ENCODE measurements at places on chromosomes 3 and 15. TPM values are rescaled to one million over a fixed set of nuclear protein-coding genes. Genes with fewer than 3 reads are reported as not detected.

Gene PLSCR4
- 7.9 TPM for total RNA-seq

Gene ROPN1
- not detected for total RNA-seq

Gene LRRIQ4
- total RNA-seq, result not detected

Gene FAH
- 20.4 TPM for total RNA-seq

Gene MAP1A
- 0.88 TPM for total RNA-seq

Gene KNG1
- total RNA-seq, result 6.7 TPM

Gene DLL4
- total RNA-seq, result 3.4 TPM

Gene MRPL47
- total RNA-seq, result 71.3 TPM

Gene UTS2B
- total RNA-seq, result 0.19 TPM

Gene CCDC13
- 0.82 TPM for total RNA-seq

Gene ISLR
- not detected for total RNA-seq

Gene DGKG
- total RNA-seq, result 0.81 TPM

Gene TTLL13
- not detected for total RNA-seq

Gene NR1I2
- not detected for total RNA-seq

Gene PIK3CB
- 31.5 TPM for total RNA-seq

Gene PCSK6
- total RNA-seq, result 69.5 TPM

Gene GABRR3
- total RNA-seq, result not detected

Gene ANKUB1
- not detected for total RNA-seq

Gene P2RY13
- total RNA-seq, result not detected

Gene EIF2B5
- total RNA-seq, result 52.9 TPM

Gene GRK7
- total RNA-seq, result not detected

Gene SCG5
- total RNA-seq, result 0.84 TPM

Gene RLBP1
- not detected for total RNA-seq

Gene C2CD4A
- 0.11 TPM for total RNA-seq

Gene SLC51A
- not detected for total RNA-seq

Gene GOLGA6D
- not detected for total RNA-seq

Gene FOXL2
- total RNA-seq, result 1.8 TPM

Gene AADACL2
- not detected for total RNA-seq

Gene HDGFL3
- total RNA-seq, result 22.9 TPM

Gene PPARG
- total RNA-seq, result 22.1 TPM

Gene SORD
- total RNA-seq, result 85.8 TPM

Gene ADGRG7
- total RNA-seq, result 4.2 TPM

Gene GOLGA8K
- not detected for total RNA-seq

Gene TRPM1
- not detected for total RNA-seq

Gene ACKR4
- total RNA-seq, result not detected

Gene EPHB1
- 4.6 TPM for total RNA-seq

Gene SENP8
- 3.4 TPM for total RNA-seq

Gene MESP1
- 1.00 TPM for total RNA-seq

Gene SNX22
- 1.2 TPM for total RNA-seq

Gene ACP3
- total RNA-seq, result 2.3 TPM

Gene SAMMSON
- not detected for total RNA-seq

Gene NEK10
- total RNA-seq, result 0.39 TPM

Gene CCR9
- total RNA-seq, result not detected

Gene C3orf20
- 0.19 TPM for total RNA-seq

Gene RASGRP1
- total RNA-seq, result 7.3 TPM

Gene ZNF385D
- not detected for total RNA-seq

Gene NUSAP1
- 106 TPM for total RNA-seq

Gene CFAP100
- not detected for total RNA-seq

Gene GCNT3
- 1.9 TPM for total RNA-seq

Gene RFT1
- total RNA-seq, result 35.7 TPM

Gene KIAA1143
- total RNA-seq, result 29.0 TPM

Gene TTC21A
- total RNA-seq, result 6.9 TPM
